ENCODE measurements at places on chromosomes 6 and 20. TPM values are rescaled to one million over a fixed set of nuclear protein-coding genes. Genes with fewer than 3 reads are reported as not detected.

PTGIS gene
- total RNA-seq = 14.0 TPM

GSTA2 gene
- not detected for total RNA-seq

LRP11 gene
- total RNA-seq = 29.1 TPM

NRN1 gene
- 19.7 TPM for total RNA-seq

GPR6 gene
- total RNA-seq = not detected

SAYSD1 gene
- 11.9 TPM for total RNA-seq

PLN gene
- 7.7 TPM for total RNA-seq

CFAP61 gene
- 0.20 TPM for total RNA-seq

TAAR6 gene
- total RNA-seq = not detected

FAXC gene
- 2.0 TPM for total RNA-seq

RAET1L gene
- total RNA-seq = 2.8 TPM

MCM8 gene
- total RNA-seq = 7.9 TPM

LBP gene
- total RNA-seq = 0.30 TPM

CAGE1 gene
- not detected for total RNA-seq

NHLRC1 gene
- total RNA-seq = 1.2 TPM

PMEPA1 gene
- total RNA-seq = 11.7 TPM

All from skin of body (tissue), 3 donors.